ENCODE measurements at places on chromosomes 7 and 10.

DNA sequence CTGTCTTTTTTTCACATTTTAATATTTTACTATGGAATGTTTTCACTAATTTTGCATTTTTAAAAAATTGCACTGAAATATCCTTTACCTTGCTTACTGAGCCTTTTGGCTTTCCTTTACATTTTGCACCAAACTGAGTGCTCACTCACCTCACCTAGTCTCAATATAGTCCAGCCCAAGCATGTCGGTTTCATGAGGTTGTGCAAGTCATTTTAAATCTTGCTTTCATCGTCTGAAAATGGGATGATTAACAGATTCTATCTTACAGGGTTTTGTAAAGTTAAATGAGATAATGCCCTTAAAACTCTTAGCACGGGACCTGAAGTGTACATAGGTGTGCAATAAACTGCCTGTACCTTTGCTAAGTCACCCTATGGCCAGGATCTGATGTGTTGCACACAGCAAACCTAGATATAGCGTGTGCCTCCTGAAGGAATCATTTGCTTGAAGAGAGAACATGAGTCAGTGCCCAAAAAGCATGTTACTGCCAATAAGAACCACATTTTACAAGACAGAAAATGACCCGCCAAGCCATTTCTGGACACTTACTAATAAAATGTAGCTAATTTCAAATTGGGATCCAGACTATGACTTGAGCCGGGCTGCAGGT is 199.8 kb downstream of the JCAD start:
- DNase-seq: no peak

GRCh38 chr7:123003539-123004126 is 8.1 kb upstream of the TAS2R16 start:
- DNase-seq: no peak

DNA sequence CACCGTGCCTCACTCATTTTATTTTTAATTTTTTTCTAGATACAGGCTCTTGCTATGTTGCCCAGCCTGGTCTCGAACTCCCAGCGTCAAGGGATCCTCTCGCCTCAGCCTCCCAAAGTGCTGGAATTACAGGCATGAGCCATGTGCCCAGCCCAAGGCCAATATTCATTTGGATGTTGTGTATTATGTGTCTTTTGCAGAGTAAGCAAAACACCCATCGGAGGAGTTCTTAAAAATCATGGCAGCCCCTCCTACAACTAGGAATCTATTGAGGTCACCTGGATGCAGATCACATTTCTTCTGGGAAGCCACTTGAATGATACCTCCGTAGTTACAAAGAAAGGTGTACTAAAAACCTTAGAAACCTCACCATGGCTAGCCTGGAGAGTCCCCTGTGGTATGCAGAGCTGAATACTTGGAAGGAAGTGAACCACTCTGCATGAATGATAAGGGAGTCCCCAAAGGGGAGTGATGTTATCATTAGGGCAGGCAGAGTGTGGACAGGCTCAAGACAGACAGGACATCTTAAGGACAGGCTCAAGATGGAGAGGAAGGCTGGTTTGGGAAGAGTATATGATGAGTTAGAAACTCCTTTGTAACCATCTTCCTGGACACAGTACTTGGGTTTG is 185.7 kb downstream of the TAX1BP1 start:
- DNase-seq: no peak

GRCh38 chr7:141228482-141228881 is 154.6 kb downstream of the TMEM178B start:
- DNase-seq: no peak

DNA sequence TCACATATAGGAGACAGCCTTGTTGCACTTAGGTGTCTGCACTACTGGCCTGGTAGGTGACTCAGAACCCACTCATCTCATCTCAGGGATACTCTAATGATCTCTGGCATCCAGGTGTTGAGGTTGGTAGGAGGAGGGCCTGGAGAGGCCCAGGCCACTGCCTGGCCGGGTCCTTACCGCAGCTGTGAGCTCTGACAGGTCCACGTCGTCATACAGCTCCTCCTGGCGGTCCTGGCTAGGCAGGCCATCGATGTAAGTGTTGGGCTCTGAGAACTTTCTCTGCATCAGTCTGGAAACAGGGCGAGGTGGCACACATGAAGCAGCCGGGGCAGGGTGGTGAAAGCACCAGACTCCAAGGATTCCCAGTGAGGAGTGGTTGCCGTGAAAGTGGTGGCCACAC is 62.1 kb downstream of the VWA2 start:
- no peak for DNase-seq

GRCh38 chr7:66205741-66206090 is 582 bp downstream of the TPST1 start:
- no peak for DNase-seq

GRCh38 chr10:76922666-76923065 is 714.9 kb downstream of the KCNMA1 start:
- DNase-seq: no peak

DNA sequence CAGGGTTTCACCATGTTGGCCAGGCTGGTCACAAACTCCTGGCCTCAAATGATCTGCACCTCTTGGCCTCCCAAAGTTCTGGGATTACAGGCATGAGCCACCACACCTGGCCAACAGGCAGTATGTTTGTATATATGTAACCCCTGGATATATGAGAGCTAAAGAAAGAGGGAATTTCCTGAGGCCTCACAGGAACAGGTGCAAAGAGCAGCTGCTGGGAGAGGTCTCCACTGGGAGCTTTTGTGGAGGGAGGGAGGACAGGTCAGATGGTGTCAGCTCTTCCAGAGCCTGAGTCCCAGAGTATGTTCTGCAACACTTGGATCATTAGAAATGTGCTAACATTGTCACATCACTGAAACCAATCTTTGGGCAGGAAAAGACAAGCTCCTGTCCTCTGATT is 110.1 kb upstream of the KIF5B start:
- DNase-seq: no peak

DNA sequence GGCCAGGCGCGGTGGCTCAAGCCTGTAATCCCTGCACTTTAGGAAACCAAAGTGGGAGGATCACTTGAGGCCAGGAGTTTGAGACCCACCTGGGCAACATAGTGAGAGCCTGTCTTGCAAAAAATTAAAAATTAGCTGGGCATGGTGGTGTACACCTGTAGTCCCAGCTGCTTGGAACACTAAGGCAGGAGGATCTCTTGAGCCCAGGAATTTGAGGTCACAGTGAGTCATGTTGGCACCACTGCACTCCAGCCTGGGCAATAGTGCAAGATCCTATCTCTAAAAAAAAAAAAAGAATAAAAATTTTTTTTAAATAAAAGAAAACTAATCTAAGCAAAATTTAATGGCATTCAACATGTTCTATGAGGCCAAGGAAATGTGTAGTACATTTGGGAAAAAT is 44.9 kb upstream of the UBN2 start:
- DNase-seq: no peak

DNA sequence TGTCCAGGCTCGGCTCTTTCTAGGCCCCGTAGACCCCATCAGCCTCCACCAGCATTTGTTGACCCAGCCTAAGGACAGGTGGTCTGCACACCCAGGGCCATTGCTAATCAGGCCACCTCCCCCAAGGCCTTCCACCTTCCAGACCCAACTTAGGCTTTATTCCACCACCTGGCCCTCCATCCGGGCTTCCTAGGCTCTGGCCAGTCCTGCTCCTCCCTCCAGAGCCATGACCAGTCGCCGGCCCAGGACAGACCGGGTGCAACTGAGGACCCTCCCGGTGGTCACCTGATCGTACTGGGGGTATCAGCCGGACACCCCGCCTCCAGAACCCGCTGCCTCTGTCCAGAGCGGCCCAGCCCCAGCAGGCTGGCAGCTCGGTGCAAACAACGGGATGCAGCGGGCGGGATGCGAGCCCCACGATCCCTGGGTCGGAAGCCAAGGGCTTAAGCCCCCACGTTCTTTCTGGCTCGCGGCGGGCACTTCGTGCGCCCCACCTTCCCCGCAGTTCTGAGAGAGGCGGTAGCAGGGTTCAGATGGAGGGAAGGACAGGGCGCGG is 545 bp downstream of the NACAD start:
- no peak for DNase-seq

GRCh38 chr7:144835155-144835611 is 670 bp downstream of the TPK1 start:
- peak; percentile 39 for DNase-seq

GRCh38 chr7:90804370-90804769 is 208.2 kb downstream of the CDK14 start:
- no peak for DNase-seq

GRCh38 chr10:62016623-62017490 is 115.4 kb downstream of the ARID5B start:
- DNase-seq: no peak

- no peak for DNase-seq
These were observed 145.4 kb downstream of the CALN1 start for GRCh38 chr7:72266771-72267170.

DNA sequence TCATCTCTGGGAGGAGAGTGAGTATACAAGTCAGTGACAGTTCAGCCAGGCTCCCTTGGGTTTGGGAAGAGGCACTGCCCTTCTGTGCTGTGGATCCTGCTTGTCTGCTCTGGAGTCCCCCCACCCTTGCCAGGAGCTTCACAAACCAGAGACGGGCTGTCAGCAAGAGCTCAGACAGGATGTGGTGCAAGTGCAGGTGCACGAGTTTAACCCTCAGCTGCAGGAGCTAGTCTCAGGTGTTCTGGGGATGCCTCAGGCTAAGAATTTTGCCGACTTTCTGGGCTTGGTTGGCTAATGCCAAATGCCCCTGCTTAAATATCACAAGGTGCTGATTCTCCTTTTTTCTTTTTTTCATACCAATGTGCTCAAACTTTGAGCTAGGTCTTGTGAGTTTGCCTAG is 22.3 kb downstream of the ZNF783 start:
- peak; percentile 54 for DNase-seq

- DNase-seq: no peak
These were observed 18.0 kb upstream of the MTURN start for GRCh38 chr7:30116771-30117170.

GRCh38 chr7:42167206-42167605 is 69.8 kb downstream of the GLI3 start:
- DNase-seq: no peak

DNA sequence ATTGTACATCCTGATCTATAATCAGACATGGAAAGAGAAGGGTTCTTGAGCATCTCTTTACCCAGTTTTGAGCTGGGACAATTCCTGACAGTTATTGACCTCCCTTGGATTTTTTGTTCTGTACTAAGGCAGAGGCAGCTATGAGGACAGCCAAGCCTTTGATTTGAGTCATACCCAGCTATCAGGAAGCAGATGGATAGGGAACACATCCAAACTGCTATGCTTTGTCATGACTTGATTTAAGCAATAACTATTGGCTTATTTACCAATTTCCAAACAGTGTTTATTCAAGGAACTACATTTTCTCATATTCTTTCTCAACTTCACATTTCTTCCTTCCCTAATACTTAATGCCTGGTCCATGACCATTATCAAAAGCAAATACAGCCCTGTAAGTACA is 396.4 kb upstream of the STEAP1 start:
- no peak for DNase-seq

- DNase-seq: no peak
These were observed 23.3 kb downstream of the DCLRE1C start for GRCh38 chr10:14930610-14931009.

GRCh38 chr10:84890706-84891105 is 562.3 kb downstream of the CCSER2 start:
- no peak for DNase-seq

DNA sequence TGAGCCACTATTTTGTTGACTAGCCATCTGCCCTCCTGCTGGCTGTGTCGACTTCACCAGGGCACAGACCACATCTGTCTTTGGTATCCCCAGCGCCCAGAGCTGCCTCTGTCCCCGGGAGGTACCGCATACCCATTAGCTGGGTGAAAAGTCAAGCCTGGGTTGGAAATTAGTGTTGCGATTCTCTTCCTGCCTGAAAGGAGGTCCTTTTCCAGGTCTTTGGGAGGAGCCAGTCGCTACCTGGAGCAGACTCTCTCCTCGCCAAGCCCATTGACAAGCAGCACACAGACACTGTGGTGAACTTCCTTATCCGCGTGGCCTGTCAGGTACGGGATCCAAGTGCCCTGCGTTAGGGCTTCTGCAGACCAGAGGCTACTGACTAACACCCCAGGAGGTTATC is 79.4 kb downstream of the TRRAP start:
- no peak for DNase-seq

- DNase-seq: no peak
These were observed 137.0 kb downstream of the RAMP3 start for GRCh38 chr7:45294559-45294958.
